ENCODE measurements at places on chromosomes 1 and 21.
A peak's percentile ranks its signal among the peaks of the same experiment; 100 is the strongest.

DNA sequence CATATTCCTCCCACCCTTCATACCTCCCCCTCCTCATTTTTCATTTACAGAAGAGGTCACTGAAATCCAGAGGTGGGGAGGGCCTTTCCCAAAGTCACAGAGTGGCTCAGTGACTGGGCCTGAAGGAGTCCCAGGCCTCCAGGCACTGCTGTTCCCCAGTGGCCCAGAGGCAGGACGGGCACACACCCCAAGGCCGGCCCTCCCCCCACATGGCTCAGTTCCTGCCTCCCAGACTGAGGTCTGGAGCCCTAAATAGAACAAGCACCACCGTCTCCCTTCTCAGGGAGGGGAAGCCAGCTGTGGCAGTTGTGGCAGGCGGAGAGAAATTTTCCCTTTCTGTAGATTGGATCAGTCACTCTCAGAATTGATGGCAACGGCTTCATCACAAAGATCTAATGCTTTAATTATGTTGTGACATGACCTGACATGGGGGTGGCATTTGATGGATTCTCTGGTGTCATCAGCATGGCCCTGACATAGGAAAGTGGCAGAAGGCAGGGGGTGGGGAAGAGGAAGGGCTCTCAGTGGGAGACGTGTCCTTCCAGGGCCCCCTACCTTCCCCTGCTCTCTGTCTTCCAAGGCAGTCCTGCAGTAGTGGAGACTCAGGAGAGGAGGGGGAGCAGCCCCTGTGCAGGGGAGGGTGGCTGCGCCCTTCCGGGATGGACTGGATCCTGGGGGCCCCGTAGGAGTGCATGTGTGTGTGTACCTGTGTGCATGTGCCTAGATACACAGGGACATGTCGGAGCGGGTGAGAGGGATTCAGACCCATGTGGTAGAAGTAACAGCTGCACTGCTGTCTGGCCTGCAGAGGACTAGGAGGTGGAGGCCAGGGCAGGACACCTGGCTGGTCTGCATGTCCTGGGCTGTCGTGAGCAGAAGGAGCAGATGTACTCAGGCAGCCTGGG is 41.2 kb upstream of the FOXO6 start:
- DNase-seq, result no peak

DNA sequence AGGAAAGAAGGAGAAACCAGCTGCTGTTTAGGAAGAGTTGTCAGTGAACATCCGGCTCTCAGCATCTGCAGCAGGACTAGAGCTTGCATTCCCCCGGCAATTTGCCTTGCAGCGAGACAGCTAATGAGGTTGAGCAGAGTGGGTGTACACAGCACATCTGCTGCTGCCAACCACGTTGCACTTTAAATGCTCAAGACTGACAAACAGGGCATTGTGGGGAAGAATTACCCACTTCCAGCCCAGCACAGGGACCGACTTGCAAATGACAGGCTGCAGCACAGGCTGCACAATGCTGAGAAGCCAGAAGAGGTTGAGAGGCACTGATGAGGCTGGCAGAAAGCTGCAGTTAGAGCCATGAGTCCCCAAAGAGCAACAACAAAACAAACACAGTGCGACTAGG is 47.5 kb upstream of the PLA2G2C start:
- DNase-seq, result no peak

GRCh38 chr1:199311478-199312262 is 672.8 kb downstream of the PTPRC start:
- DNase-seq, result no peak

DNA sequence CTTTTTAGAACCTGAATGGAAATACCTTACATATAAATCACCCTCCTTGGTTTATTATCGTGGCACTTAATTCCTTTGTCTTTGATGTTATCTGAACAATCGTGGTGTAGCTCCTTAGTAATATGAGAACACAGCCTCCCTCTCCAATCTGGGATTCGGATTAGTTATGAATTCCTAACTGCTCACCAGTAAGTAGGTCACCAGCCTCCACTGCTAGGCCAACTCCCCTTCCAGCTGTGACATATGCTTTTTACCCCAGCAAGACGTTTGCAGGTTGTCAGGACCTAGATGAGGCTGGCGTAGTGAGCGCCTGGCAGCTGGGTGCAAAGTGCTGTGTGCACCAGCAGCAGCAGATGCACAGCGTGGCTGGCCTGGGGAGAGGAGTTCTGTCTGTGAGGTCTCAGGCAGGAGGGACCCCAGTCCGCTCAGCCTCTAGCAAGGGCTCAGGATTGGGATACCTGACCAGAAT is 38.2 kb downstream of the NTPCR start:
- DNase-seq, result no peak

GRCh38 chr1:230790026-230790425 is 42.8 kb downstream of the CAPN9 start:
- no peak for DNase-seq

- no peak for DNase-seq
Observed at GRCh38 chr1:198929961-198930599, 291.2 kb downstream of the PTPRC start.

DNA sequence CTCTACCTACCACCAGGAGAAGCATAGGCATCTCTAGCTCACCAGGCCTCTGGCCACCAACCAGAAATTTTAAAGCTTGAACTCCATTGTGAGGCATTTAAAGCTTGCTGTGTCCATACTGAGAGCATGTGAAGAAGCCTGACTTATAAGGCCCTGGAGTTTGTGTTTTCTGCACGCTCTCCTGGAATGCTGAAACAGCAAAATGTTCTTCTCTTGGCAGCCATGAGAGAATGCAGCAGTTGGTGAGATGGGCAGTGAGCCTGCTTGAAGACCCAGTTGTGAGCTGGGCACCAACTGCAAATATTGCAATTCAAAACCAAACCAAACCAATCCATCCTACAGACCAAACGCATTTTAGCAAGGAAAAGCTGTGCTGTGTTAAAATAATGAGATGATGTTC is 170.0 kb upstream of the IVNS1ABP start:
- DNase-seq, result no peak

- DNase-seq, result no peak
Observed at GRCh38 chr1:20337581-20337980, 46.9 kb downstream of the VWA5B1 start.

DNA sequence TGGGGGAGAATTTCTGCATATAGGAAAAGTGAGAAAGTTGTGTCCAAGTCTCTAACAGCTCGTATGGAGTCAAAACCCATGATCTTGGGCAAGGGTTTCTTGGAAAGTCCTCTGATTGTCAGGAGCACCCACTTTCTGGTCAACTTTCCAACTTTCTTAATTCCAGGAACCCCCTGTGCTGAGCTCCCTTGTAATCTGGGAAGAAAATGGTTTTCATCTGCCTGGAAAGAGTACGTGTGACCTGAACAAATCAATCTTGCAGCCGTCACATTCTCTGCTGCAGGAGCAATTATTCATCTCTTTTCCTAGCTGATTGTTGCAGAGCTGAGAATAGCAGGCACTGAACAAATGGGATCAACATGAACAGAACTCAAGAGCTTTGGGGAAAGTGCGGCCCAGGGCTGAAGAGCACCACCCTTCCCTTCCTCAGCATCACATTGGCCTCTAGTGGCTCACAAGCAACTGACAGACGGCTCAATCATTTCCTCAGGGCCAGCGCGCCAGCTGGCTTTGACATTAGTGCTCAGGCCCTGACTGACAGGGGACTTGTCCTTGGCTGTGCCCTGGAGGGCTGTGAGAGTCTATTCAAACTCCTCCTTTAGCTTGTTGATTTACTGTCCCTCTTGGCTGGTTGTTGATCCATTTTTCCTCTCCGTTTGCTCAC is 295.2 kb downstream of the HLX start:
- peak; percentile 16 for DNase-seq

GRCh38 chr21:44352253-44352860 is 1.1 kb upstream of the TRPM2 start:
- DNase-seq, result no peak

DNA sequence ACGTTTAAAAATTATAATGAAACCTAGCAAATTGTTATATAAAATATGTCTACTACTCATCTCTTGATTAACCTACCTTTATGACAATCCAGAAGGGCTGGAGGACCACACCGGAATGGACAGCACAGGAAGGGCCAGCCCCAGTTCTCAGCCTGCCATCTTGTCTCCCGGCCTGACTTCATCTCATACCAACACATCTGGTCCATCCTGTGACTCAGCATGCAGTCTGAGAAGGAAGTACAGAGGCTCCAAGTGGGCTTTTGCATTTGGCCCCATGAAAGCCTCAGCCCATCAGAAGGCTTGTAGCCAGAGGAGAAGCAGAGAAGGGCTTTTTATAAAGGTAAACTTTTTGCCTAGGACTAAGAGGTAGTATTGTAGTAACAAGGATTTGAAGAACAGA is 436.6 kb downstream of the MRPL39 start:
- no peak for DNase-seq

DNA sequence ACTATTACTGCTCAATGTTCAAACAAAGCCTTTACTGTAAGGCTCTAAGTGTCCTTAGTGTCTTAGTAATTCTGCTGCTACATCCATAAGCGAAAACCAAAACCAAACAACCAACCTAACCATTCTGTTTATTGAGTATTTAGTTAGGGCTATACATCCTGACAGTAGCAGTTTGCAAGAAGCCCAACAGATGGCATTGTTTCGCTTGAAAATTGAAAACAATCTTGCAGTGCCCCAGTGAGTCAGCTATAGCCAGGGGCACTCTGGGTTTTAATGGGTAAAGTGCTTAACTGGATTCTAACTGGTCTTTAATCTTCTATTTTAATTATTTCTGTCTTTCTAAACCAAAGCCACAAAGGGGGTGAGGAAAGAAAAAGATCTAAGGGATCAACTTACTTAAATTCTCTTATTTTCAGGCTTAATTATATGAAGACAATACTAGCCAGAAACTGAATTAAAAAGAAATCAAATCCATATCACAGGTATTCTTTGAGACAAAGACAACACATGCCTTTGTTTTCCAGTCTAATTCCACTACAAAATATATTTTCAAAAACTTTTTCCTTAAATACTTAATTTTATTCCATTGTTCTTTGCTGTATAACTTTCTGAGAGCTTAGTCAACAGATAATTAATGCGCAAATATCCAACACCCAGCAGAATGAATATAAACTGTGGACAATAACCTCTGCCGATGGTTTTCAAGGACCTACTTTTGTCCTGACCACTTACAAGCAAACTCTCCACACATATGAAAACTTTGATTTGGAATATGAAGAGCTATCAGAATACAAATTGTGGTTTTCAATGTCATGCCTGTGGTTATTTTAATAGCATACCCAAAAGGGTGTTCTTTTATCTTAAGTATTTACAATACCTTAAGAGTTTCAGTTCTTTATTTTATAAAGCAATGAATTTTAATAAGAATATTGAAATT is 15.2 kb downstream of the POGZ start:
- DNase-seq, result peak; percentile 29

DNA sequence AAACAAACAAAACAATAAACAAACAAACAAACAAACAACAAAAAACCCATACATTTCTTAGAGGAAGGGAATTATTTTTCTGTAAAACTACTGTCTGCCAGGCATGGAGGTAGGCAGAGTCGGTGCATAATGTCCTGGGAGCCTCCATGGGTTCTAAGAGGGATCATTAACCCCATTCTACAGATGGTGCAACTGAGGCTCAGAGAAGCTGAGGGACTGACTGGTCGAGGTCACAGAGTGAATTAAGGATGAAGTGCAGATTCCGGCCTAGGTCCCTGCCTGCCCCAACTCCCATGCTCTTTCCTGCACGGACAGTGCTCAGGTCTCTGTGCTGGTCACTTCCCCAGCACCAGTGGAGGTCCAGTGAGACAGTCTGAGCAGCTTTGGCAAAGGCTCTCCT is 15.8 kb upstream of the WNT4 start:
- DNase-seq, result no peak

Data from iPS DF 6.9 (cell line).